ENCODE measurements at places on chromosomes 4 and X.

DNA sequence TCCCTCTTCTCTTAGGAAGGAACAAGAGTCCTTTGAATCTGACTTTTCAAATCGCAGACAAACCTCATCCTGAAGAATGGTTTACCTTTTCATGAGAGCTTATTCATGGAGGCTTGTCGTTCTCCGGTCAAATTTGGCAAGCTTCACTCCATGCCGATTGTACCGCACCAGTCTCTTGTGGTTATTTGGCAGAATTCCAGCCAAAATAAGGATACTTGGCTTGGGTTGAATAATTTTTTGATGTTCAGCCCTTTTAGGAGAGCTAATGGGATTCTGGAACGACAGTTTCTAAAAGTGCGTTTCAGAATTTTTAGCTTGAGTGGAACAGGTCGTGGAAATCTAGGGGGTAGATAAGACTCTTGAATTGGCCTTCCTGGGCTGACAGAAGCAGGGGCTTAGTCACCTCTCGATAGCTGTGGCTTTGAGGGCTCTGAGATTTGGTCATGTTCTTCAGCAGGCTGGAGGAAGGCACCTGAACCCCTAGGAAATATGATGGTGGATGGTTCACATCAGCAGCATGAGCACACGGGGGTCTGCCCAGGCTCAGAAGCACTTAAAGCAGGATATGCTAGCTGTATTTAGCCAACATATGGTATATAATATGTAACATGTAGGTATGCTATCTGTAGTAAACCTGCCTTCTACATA lies 1.5 kb downstream of the KLHL2 start:
- DNase-seq, result no peak

- no peak for DNase-seq
These were observed 37.5 kb downstream of the HERC3 start for GRCh38 chr4:88629826-88630225.

DNA sequence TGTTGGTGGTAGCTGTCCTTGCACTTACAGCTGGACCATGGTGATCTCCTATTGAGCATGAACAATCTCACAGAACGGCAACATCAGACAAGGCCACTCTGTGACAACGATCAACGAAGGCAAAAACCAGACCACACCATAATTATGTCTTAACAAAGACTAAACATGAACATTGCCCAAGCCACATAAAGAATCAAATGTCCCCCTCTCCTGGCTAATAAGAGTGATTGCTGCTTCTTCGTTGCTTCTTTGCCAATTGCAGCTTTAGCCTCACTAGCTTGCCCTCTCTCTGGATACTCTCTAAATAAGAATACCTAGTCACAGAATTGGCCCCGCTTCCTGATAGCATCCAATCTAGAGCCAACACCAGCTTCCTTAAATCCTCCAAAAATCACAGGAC lies 41.5 kb upstream of the PGRMC1 start:
- no peak for DNase-seq

DNA sequence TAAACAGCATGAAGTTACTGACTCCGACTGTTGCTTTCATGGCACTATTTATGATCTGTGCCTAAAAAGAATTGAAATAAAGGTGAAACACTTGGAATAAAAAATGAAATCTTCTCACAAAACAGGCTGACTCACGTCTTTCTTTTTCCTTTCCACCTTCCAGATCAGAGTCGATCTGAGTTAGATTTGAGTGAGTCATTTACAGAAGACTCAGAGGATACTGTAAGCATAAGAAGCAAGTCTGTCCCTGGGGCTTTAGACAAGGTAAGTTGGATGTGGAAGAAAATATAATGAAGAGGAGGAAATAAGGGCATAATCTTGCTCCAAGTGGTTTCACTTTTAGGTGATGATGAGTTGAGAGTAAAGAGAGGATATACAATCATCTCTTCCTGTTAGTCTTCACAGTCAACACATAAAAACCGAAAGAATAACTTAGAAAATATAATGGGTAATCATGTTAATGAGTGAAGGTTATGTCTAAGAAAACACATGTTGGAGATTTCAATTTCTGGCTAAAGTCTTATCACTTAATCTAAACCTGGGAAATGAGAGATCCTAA lies 89.7 kb downstream of the SYTL5 start:
- DNase-seq, result no peak

DNA sequence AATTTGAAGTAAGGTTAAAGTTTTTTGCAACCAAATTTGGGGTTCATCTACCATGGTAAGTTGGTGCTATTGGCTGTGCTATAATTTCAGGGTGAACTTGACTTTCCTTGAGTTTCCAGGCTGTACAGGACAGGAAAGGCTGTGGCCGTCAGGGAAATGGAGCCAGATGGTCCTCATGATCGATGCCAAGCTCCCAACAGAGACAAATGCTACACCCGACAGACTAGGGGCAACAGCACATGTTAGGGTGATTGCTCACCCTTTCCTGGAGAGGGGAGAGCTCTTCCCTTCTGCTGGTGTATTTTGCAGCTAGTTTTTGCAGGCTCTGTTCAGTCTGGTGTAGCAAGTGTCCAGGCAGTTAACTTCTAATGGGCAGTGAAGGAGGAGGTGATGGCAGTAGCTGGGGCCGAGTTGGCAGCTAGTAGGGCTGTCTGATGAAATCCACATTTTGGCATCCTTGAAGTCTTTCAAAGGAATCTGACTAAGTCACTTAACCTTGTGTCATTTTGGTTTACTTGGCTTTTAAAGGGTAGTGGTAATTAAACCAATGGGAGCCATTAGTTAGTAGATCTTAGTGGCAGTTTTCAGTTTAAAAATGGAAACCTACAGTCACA lies 47.8 kb downstream of the GAB1 start:
- DNase-seq, result no peak

GRCh38 chr4:7013175-7013574 lies 30.0 kb upstream of the TADA2B start:
- no peak for DNase-seq

- DNase-seq, result peak; percentile 24
These were observed 25.5 kb downstream of the BBS12 start for GRCh38 chr4:122758033-122758432.

Data from central memory CD4-positive, alpha-beta T cell (primary cell).